ENCODE measurements at places on chromosomes 1 and 21.

DNA sequence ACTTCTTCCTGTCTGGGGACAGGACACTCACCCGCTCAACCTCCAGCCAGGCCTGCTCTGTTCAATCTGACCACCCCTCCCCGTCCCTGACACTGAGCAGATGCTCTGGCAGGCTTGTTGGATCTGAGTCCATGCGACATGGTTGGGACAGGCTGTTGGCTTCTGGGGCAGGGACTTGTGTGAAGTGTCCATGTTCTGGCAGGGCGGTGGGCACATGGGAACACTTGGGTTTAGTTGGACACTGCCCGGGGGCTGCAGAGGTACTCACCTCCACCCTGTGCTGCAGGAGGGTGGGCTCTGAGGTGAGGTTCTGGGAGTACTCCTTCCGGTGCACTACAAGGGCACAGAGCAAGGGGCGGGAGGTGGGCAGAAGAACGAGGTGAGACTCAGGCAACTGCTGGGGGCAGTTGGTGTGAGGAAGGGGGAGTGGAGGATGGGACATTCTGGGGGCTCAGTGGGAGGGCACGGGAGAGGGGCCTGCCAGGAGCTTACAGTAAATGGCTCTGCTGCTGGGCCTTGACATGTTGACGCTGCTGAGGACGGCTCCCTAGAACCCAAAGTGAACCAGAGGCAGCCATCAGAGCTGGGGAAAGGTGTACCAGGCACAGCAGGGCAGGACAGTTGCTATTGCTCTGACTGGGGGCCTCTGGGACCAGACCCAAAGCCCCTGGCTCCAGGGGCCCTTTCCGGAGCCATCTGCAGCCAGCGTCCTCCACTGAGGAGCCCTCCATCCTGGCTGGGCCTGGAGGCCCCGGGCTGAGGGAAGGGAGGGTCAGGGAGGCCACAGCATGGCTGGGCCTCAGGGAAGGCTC lies 2.3 kb downstream of the EPS8L3 start:
- no peak for DNase-seq

GRCh38 chr1:89356658-89357400 lies 7.0 kb upstream of the GBP6 start:
- DNase-seq = no peak

DNA sequence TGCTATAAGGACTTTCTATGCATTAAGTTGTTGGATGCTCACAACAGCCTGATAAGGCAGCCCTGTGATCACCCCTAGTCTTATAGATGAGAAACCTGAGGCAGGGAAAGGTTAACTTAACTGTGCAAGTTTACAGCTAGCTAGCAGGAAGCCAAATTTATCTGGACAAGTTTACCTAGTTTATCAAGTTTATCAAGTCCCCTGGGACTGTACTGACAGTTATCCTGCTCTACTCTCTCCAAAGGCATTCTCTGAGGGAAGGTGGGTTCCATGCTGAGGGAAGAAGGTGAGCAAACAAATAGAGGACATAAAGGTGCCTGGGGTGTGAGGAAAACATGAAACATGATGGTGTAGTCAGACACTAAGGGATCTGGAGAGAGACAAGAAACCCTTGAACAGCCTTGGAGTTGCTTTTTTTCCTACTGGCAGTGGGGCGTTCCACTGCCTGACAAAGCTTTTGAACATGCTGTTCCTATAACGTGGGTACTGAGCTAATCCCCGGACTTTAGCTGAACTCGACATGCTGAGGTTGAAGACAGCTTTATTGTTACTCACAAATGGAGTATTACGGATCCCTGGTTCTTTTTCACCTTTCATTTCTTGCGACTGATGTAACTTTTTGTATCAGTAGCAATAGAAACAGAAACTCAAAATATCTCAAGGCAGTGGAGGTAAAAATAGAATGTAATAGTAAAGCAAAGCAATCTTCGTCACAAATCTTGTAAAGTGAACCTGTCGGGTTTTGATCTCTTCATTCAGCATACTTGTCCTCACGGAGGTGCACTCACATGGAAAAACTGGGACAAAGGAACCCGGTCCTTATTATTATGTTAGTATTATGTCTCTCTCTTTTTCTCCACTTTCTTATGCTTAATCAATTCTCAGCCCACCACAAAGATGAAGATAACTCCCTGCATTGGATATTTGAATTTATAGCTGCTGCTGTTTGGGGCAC lies 42.4 kb upstream of the ESRRG start:
- no peak for DNase-seq

DNA sequence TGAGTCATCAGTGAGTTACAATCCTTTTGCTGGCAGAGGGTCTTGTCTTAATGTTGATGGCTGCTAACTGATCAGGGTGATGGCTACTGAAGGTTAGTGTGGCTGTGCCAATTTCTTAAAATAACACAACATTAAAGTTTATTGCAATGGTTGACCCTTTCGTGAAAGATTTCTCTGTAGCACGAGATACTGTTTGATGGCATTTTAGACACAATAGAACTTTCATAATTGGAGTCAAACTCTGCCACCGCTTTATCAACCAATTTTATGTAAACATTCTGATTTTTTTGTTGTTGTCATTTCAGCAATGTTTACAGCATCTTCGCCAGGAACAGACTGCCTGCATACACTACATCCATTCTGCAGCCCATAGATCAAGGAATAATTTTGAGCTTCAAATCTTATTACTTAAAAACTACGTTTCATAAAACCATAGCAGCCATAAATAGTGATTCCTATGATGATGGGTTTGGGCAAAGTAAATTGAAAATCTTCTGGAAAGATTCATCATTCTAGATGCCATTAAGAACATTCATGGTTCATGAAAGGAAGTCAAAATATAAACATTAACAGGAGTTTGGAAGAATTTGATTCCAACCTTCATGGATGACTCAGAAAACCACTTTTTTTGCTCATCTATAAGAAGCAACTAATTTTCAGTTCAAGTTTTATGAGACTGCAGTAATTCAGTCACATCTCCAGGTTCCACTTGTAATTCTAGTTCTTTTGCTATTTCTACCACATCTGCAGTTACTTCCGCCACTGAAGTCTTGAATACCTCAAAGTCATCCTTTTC lies 85.9 kb downstream of the TYW3 start:
- no peak for DNase-seq

DNA sequence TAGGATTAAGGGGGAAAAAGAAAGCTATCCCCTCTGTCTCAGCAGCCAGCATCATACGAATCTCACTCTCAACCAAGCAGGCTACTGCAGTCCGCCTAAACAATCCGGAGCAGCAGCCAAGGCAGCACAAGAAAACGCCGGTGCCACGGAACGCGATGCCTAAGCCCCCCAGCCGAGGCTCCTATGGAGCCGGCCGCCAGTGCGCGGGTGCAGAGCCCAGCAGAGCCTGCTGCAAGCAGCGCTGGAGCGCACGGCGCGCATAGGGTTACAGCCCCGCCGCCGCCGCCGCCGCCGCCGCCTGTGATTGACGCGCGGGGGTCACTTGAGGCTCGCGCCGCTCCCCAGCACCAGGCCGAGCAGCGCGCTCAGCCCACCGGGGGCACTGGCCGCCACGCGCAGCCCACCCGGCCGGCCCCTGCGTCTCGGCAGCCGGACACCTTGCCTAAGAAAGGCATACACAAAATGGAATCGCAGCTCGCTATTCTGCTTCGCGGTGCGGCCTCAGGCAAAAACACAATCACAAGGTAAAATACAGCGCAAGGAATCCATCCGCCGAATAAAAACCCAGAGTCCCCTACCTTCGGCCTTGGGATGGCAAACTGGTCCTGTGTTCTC lies 780 bp downstream of the HIVEP3 start:
- no peak for DNase-seq

- no peak for DNase-seq
Observed at GRCh38 chr21:45393021-45393420, 11.9 kb upstream of the COL18A1 start.

DNA sequence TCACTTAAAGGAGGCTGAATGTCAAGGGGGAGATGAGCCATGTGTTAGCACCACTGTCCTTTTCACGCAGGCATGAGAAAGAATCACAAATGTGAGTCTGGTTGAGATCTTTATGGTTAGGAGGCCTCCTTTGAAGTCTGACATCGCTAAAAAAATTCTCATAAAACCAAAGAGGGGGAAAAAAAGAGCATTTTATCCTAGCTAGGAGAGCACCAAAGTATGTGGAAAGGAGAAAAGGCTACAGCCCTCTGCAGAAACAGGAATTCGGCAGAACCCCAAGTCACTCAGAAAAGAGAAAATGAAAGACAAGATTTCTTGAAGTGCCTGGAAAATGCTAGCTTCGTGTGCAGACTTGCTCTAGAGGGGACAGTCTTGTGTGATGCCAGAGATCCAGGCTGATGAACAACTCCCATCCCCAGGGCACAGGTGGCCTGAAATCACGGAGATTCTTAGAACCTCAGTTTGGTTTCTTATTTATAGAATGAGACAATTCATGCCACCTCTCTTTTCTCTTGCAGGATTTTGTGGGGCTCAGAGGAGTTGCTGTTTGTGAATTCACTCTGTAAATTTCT lies 61.5 kb downstream of the RUNX1 start:
- DNase-seq = no peak

- DNase-seq = no peak
Observed at GRCh38 chr1:88700425-88701013, 16.4 kb downstream of the PKN2 start.

GRCh38 chr21:42063571-42064521 lies 7.3 kb upstream of the UMODL1 start:
- no peak for DNase-seq

DNA sequence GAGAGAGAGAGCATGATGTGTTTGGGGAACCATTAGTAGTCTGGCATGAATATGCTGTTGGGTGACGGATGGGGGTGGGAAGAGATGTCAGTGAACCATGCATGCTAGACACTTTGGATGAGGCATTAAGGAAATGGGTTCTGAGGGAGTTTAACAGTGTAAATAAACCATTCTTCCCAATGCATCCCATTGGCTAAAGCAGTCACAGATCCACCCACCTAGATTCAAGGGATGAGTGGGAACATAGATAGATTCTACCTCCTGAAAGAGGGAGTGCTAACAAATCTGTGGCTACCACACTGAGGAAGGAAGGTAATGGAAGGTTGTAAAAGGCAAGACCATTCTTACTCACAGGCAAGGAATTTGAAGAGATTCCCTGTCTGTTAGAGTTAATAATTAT lies 129.8 kb upstream of the CACNA1E start:
- no peak for DNase-seq

GRCh38 chr21:37758982-37759381 lies 157.3 kb downstream of the KCNJ6 start:
- DNase-seq = no peak

GRCh38 chr21:16020878-16021277 lies 291.1 kb downstream of the USP25 start:
- DNase-seq = no peak

DNA sequence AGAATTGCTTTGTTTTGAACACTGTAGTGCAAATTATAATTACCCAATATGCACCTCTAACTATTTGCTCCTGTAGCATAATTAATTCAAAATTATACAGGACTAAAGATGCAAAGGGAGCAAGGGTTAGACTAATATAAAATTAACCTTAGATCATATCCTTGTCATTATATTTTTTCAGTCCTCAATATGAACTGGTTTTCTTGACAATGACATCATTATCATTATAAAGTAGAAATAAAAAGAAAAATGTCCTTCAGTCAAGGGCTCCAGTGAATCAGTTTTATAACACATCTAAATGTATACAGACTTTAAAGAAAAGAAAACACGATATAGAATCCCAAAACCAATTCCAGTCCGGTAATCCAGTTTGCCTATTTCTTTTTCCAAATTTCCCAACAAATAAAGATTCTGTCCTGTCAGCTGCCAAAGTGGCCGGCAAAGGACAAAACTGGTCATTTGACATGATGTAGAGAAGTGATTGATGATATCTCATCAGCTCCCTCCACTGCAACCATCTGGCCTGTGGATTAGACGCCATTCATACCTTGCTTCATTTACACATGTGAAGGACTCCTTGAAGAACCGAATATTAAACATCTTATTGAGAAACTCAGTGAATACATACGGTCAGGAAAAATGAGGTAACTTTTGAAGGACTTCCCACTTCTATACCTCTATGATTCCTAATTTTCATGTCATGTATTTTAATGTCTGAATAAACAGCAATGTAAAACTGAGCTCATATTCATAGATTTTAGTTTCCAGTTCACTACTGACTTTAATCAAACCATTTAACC lies 15.5 kb downstream of the DPYD start:
- DNase-seq = no peak

GRCh38 chr1:155173478-155174323 lies at the start of gene TRIM46:
Gene TRIM46 (plus strand): TSS chr1:155173849. CDS start chr1:155173967, 118 bp downstream.
- peak; percentile 99 for DNase-seq

DNA sequence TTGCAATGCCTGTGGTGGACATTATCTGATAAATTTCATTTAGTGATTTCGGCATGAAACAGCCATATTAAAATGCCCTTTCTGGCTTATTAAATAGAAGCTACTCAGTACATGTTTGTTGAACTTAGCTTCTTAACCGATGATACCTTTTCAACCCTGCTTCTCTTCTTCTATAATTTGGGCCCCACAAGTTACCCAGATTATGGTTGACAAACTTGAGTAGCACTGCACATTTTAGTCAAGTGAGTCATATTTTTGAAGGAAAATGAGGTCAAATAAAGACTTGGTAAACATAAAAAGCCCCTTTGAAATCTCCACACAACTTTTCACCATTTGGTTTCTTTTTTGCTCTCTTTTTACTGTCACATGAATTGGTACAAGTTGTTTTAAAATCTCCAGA lies 33.8 kb downstream of the GIPC2 start:
- no peak for DNase-seq

GRCh38 chr1:50977575-50978143 lies 7.6 kb downstream of the CDKN2C start:
- peak; percentile 23 for DNase-seq

DNA sequence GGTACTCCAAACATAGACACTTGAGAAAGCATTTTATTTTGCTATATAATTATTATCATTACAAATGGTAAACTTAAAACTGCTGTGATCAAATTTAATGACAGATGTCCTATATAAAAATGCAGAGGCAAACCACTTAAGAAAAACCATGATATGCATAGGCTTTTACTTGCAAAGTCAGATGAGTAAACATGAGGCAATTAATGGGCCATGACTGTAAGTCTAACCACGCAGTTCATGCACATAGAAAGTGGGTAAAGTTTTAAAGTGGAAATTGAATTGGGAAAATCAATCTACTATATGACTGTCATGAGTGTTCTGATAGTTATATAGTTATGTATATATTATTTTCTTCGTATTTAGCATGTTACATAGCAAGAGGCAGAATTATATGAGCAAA lies 219.2 kb downstream of the PTPRC start:
- DNase-seq = no peak

DNA sequence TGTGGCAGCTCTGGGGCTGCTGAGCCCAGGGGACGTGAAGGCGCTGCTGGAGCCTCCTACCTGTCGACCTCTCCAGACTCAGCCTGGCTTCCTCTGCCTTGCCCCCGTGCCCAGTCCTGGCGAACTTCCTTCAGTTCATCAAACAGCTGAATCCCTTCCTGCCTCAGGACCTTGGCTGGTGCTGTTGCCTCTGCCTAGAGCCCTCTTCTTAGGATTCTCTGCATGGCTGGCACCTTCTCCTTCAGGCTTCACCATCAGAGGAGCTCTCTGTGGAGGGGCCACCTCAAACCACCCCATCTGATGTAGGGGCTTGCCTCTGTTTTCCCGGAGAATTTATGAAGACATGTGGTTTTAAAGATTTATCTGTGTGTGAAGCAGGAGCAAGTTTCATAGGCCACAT lies 23.4 kb upstream of the ATF3 start:
- no peak for DNase-seq
